ENCODE measurements at places on chromosomes 1 and 21. TPM values are rescaled to one million over a fixed set of nuclear protein-coding genes. Genes with fewer than 3 reads are reported as not detected.

FCRL2 gene
- not detected for total RNA-seq

PTGER3 gene
- total RNA-seq: 0.37 TPM

LUZP1 gene
- 27.6 TPM for total RNA-seq

LCE2C gene
- total RNA-seq: not detected

NCF2 gene
- total RNA-seq: not detected

Measured in subcutaneous preadipocyte (primary cell).